Inflammatory macrophage (primary cell): ENCODE measurements at places on chromosomes 7 and 10.
A peak's percentile ranks its signal among the peaks of the same experiment; 100 is the strongest.

GRCh38 chr7:142104550-142105527 is 6.7 kb upstream of the MGAM2 start:
- peak; percentile 94 for DNase-seq

GRCh38 chr10:101441541-101442455 is 87.8 kb downstream of the BTRC start:
- DNase-seq = peak; percentile 52

DNA sequence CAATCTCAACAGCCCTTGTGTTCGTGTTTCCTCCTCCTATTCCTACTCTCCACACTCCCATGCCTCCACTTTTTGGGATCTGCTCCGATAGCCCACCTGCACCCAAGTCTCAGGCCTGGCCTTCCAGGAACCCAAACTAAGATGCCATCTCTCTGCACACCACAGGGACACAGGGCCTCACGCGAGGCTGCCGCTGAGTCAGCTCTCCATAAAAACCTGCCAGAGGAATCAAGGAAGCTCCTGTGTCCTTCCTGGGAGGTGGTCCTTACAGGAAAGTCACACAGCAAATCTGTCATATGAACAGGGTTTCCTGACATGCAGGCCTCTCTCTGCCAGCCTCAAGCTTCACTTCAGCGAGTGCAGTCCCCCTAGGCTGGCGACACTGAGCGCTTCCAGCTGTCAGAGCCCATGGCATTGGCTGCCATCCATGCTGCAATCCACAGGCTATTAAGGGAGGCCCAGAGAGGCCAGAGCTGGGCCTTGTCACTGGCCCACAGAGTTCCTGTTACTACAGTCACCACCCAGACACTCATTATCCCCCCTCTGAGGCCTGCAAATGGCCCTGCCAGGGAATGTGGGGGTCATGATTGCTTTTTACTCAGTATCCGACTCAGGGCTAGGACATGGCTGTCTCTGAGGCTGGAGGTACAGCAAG is 151.4 kb downstream of the OAT start:
- DNase-seq = no peak

GRCh38 chr10:29736366-29737073 is 101.7 kb upstream of the SVIL start:
- peak; percentile 85 for DNase-seq

- DNase-seq = no peak
These were observed 113.2 kb downstream of the CALCR start for GRCh38 chr7:93461350-93461749.

GRCh38 chr10:6145166-6145987 is 56.5 kb downstream of the RBM17 start:
- DNase-seq = peak; percentile 52

- DNase-seq = peak; percentile 52
These were observed 52.2 kb downstream of the IFIT5 start for GRCh38 chr10:89466599-89467035.

DNA sequence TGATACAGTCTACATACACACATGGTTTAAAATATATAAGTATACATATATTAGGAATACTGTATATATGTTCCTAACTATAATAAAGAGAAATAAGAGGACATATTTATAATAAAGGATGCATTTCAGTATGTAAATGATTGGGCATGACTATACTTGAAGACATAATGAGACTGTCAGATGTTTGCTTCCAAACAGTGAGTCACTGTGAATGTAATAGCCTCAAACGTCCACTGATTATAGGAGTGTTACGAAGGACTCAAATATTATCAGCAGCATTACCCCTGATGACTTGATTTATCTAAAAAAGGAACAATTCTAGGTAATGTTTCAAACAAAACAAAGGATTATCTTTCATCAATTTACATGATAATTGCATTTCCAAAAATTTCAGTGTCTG is 39.9 kb upstream of the NRBF2 start:
- DNase-seq = no peak

GRCh38 chr7:69827558-69827957 is 229.3 kb downstream of the AUTS2 start:
- DNase-seq = peak; percentile 39

DNA sequence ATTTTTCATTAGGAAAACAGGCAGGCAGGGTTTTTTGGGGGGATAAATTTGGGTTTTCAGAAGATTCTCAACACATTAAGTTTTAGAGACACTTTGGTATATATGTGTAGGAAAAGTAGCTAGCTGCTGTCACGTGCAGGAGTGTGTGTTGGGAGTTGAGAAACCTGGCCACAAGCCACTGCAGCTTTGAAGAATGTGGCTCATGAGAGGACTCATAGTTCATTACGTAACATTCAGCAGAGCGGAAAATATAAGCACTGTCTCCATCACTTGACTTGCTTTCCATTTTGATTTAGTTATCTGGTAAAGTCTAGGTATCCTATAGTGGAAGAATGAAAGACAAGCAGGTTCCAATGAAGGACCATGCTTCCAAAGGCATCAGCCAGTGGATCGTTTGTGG is 31.2 kb downstream of the SMNDC1 start:
- peak; percentile 64 for DNase-seq

- DNase-seq = no peak
These were observed 572.8 kb downstream of the INHBA start for GRCh38 chr7:41130086-41130485.

DNA sequence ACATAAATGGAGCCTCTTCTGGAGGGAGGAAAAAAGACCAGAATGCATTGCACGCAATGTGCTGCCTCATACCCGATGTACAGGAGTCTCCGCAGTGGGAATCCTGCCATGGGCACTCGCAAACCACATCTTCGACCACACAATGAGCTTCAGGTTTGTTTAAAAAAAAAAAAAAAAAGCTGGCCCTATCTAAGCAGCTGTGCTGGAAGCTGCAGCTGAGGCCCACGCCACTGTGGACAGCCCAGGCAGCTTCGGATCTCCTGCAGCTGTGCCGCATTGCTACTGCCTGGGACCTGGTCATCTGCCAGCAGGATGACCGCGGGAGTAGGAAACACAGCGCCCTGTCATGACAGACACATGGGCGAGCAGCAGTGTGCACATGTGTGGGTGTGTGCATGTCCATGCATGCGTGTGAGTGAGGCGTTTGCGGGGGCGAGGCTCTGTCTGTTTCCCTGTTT is 26.0 kb downstream of the EN2 start:
- no peak for DNase-seq

DNA sequence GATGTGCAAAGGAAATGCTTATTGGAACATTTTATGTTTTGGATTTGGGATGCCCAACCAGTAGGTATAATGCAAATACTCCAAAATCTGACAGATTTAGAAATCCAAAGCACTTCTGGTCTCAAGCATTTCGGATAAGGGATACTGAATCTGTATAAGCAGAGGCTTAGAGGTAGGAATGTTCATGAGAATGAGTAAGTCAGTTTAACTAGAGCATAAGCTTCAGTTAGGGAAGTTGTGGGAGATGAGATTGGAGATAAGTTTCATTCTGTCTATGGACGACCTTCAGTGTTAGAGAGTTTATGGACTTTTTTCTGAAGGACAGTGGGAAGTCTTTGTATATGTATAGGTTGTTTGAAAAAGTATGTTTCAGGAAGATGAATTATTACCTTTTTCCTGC is 10.4 kb downstream of the TAX1BP1 start:
- no peak for DNase-seq

- no peak for DNase-seq
These were observed 6.3 kb downstream of the ALDH18A1 start for GRCh38 chr10:95650232-95650631.

- no peak for DNase-seq
These were observed 10.1 kb downstream of the ELFN1 start for GRCh38 chr7:1679966-1680730.

DNA sequence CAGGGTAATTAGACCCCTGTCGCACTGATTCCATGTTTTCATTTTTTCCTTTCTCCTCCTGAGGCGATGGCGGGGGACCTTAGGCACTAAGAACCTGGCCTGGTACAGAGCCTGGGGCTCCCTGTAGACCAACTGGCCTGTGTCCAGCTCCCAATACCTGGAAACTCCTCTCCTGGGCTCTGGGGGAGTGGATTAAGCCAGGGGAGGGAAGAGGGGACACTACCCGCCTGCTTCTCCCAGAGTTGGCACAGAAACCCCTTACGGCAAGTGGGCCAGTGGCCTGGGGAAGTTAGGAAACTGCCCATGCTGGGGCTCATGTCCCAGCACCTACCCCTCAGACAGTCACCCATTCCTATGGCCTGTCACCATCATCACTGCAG is 121.6 kb downstream of the GRID1 start:
- no peak for DNase-seq

GRCh38 chr10:59678884-59679301 is 30.8 kb downstream of the SLC16A9 start:
- DNase-seq = no peak

- peak; percentile 73 for DNase-seq
These were observed 729 bp downstream of the DNAJB6 start for GRCh38 chr7:157337316-157338149.

DNA sequence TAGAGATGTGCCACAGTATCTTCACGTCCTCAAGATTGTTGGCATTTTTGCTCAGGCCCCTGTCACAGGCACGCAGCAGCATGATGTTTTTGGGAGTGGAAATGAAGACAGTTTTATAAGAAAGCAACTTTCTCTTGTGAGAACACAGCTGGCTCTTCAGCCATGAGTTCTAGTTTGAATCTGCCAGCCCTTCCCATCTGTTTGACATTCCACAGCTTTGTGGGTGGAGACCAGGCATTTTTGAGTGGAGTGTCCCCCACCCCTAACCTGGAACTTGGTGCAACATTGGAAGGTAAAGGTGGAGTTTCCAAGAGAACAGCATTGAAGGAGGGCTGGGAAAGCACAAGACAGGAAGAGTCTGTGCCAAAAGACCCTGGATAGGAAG is 253.1 kb upstream of the IGFBP3 start:
- no peak for DNase-seq

GRCh38 chr10:94645285-94645684 is 38.2 kb upstream of the CYP2C18 start:
- no peak for DNase-seq

- no peak for DNase-seq
These were observed 52.2 kb upstream of the SEC61G start for GRCh38 chr7:54811041-54811845.

DNA sequence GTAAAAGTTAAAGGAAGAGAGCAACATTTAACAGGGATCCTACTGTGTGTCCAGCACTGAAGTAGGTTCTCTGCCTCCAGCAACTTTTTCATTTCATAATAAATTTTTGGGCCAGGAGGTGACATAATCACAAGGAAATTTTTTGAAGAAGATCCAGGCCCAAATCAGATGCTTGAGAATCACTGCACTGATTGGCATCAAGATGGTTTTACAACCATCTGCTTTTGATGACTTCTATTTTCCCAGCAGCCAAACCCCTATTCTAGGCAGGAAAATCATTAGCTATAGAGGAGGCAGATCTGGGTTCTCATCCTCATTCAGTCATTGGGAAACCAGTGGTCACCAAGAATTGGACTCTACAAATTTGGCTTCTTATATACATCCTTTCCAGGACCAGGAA is 79.0 kb downstream of the ARL4A start:
- DNase-seq = no peak

DNA sequence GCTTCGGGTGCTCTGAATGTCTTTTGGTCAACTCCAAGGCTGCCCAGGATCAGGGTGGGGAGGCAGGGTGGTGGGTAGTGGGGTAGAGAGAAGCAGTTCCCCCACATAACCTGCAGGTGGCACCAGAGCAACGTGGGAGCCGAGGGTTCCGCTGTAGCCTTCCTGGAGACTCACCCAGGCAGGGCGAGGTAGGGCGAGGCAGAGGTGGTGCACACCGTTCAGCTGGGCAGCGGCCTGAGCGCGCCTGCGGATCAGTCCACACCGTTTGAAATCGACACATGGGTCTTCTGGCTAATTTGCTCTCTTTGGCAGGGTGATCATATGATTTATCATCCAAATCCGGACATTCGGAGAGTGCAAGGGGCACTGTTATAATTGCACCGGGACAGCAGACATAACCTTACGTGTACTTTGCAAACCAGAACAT is 41.4 kb upstream of the MAP3K8 start:
- peak; percentile 71 for DNase-seq

DNA sequence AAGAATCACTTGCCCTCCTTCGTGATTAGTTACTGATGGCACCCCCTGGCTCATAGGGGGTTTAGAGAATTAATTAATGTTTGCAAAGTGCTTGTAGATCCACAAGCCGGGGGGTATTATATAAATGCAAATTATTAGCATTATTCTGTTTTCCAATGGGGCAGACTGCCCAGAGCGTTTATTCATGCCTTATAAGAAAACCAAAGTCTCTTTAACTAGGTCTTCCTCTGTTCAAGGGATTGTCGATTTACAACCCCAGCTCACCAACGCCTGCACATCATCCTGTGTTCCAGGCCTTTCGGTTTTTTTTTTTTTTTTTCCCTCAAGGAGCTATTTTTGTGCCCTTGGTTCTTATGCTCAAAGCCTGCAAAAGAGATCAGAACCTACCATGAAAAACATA is 630.7 kb downstream of the PARD3 start:
- DNase-seq = no peak

DNA sequence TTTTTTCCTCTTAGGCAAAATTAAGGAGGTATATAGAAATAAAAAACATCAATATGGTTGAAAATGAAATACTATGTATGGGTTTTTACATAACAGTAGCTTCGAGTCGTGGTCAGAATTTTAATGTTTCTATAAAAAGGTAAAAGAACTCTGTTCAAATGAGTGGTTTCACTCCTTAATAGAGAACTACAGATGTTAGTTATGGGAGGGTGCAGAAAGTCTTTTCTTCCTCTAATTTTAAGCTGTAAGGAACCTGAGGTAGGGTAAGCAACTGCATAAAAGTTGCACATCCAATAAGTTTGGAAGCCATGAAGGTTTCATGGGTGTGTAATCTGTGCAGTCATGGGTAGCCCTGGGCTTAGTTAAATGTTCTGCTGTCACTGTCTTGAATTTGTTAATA is 141.3 kb downstream of the SUGCT start:
- DNase-seq = no peak

GRCh38 chr10:5710859-5711258 is 26.2 kb downstream of the TASOR2 start:
- DNase-seq = no peak

DNA sequence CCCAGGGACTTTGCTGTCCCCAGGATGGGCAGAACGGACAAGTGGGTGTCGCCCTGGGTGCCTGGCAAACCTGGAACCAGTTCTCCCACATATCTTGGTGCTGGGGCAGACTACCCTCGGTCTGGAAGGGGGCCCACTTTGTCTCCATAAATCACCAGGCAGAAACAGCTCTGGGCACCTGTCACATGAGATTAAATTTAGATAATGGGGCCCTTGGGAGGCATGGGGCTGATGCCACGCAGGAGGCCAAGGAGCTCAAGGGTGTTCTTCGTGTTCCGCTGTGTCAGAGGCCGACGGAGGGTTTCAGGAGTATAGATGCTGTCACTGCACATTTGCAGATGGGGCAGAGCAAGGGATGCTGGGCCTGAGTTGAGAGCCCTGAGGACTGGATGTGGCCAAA is 72.7 kb downstream of the TMEM130 start:
- no peak for DNase-seq

GRCh38 chr10:38102880-38103279 is 8.7 kb downstream of the ZNF37A start:
- no peak for DNase-seq
